ENCODE measurements at places on chromosomes 7 and 10.

DNA sequence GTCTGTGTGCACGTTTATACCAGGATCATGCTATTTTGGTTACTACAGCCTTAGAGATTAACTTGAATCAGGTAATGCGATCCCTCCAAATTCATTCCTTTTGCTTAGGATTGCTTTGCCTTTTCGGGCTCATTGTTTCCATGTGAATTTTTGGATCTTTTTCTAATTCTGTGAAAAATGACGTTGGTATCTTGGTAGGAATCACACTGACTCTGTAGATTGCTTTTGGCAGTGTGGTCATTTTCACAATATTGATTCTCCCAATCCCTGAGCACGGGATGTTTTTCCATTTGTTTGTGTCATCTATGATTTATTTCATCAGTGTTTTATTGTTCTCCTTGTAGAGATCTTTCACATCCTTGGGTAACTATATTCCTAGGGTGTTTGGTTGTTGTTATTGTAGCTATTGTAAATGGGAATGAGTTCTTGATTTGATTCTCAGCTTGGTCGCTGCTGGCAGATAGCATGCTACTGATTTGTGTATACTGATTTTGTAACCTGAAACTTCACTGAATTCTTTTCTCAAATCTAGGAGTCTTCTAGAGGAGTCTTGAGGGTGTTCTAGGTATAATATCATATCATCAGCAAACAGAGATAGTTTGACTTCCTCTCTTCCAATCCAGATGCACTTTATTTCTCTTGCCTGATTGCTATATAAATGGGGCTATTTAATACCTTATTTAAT lies 18.2 kb downstream of the SNX8 start:
- DNase-seq = no peak

DNA sequence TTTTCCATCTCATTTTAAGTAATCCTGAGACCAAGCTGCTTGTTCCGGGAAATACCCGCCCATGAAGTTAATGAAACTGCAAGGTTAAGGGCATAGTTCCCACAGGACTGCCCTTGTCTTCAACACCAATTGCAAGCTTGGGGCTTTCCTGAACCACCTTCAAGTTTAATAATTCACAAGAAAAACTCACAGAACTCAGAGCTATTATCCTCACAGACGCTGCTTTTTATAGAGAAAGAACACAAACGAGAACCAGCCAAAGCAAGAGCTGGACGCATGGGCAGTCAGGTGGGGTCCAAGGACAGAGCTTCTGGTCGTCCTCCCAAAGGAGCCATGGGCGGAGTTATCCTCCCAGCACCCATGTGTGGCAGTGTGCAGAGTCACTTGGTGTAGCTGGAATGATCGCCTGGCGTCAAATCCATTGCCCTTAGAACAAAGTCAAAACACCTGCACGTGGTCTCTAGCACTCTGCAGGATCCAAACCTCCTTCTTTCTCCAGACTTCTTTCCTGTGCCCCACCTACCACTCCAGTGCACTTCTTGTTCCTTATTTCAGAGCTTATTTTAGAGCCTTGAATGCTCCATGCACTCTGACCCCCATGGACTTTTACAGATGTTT lies 56.7 kb downstream of the SNX10 start:
- DNase-seq = no peak

DNA sequence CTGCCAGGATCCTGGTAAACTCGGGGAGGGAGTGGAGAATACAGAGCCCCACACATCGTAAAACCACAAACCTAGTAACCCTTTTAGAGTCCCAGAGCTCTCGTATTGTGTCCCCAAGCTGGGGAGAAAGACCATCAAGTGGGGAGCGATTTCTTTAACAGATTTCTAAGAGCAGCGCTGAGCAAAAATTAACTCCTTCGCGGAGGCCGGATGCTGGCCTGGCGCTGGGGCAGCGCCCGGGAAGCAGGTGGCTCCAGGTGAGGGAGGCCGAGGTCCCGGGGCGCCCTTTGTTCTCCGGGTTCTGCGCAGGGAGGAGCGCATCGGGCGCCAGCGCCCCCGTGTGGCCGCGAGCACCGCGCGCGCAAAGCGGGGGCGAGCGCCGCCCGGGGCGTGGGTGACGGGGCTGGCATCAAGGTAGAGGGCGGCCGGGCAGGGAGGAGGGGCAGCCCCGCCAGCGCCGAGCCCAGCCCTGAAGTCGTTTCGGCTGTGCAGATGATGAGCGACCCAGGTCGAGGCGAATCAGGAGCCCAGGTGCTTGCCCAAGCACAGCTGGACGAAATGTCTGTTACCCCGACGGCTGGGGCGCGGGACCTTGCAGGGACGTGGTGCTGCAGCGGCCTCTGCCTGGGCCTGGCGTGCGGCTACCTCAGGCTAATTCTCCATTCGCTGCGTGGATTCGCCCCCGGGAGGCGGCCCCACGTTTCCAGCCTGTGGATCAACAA lies 10.4 kb upstream of the FGFR2 start:
- DNase-seq = peak; percentile 18

GRCh38 chr10:108582387-108582786 lies 1340.9 kb downstream of the XPNPEP1 start:
- DNase-seq = no peak

DNA sequence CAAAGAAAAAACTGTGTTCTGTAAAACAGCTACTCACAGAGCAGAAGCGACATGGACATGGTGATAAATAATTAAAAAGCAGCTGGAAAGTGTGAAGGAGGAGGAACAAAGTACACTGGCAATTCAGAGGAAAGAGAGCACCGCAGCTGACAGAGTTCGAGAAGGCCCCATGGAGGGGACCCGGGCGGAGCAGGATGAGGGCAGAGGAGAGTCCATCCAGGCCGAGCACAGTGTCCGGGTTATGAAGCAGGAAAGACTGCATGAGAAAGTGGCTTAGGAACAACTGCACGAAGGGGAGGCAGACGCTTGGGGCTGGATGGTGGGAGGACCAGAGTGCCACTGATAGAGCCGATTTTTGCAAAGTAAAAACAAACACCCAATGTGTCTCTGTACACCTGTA lies 185.5 kb downstream of the ZMYND11 start:
- no peak for DNase-seq

DNA sequence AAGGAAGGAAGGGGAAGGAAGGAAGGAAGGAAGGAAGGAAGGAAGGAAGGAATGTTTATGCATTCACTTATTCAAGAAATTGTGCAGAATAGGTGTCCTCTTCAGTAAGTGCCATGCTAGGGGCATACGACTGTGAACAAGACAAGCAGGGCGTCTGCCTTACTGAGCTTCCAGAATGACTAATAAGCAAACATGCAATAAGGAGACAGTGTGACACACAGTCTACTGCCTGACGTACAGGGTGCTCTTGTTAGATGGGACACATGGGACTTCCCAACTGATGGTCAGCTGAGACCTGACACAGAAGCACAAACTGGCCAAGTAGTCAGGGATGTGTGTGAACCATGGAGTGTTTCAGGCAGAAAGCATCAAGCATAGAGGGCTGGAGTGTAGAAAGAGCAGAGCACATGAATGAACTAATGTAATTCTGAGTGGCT lies 18.2 kb downstream of the DNAJC12 start:
- DNase-seq = no peak

GRCh38 chr7:3880228-3880987 lies 579.4 kb downstream of the SDK1 start:
- peak; percentile 55 for DNase-seq

DNA sequence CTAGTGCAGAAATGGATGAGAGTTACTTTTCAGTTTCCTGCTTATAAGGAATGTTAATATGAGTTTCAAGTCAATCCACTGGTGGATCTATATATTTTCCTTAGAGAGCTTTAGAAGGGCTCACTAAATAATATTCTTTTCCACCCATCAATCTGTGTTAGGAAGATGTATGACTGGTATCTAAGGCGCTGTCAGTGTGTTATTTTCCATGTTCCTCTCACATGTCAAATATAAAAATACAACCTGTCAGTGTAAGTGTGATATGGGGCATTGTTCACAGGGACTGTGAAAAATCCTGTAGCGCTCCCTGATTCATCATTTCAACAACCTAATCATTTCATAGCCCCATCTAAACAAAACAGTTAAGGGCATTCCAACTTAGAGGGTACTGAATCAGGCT lies 203.1 kb downstream of the TMEM26 start:
- no peak for DNase-seq

GRCh38 chr10:101290881-101291280 lies 61.6 kb upstream of the LBX1 start:
- no peak for DNase-seq

GRCh38 chr7:21946222-21946709 lies 567 bp upstream of the CDCA7L start:
- no peak for DNase-seq

GRCh38 chr7:111518264-111518663 lies 44.0 kb downstream of the IMMP2L start:
- no peak for DNase-seq

DNA sequence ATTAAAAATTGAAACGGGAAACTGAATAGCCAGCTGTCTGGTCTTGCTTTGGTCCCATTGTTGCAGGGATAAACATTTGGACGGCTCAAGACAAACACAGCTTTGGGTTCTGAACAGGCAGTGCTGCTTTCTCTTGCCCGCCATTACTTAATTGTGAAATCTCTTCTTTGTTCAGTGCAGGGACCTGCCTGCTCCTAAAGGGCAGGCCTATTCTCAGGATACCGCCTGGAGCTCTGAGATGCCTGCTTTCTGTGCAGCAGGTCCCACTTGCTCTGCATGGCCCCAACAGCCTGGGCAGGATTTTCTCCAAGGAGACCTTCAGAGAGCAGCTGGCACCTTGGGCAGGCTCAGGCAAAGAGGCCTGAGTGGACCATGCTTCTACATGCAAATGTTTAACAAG lies 237.6 kb downstream of the KCNMA1 start:
- no peak for DNase-seq

- DNase-seq = no peak
These were observed 51.4 kb downstream of the BTAF1 start for GRCh38 chr10:91974960-91975359.

GRCh38 chr10:24331457-24331856 lies 122.5 kb downstream of the KIAA1217 start:
- DNase-seq = no peak

DNA sequence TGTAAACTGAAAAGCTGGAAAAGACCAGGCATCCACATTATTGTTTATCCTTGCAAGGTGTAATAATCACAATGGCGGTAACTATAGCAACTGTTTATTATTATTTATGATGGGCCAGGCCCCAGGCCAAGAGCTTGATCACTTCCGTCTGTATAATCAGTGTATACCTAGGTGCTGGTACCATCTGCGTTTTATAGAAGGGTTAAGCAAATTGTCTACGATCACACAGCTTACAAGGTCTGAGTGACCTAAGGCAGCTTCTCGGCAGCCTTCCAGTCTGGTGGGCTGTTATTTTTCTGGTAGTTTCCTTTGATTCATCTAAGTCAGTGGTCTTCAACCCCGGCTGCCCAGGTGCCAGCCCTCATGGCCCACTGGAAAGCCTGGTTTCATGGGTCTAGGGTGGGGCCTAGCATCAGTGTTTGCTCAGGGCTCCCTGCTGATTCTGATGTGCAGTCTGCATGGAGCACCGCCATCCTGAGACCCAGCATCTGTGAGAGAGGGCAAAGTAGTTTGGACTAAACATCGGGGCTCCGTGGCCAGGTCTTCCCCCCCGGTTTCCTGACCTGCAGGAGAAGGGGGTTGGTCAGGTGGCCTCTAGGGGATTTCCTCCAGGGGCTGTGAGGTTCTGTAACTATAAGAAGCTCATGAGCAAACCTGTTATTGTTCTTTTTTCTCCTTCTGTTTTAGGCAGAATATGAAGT lies 146.4 kb downstream of the RGS10 start:
- DNase-seq = peak; percentile 39

GRCh38 chr7:65962033-65962432 lies 20.0 kb downstream of the GUSB start:
- no peak for DNase-seq

- no peak for DNase-seq
These were observed 1020.6 kb downstream of the XPNPEP1 start for GRCh38 chr10:108902619-108903285.

All from NCI-H2081 (cell line).